ENCODE measurements at places on chromosomes 4 and X.

GRCh38 chr4:91990726-91991125 is 313.0 kb upstream of the GRID2 start:
- DNase-seq = no peak

GRCh38 chr4:36420111-36420679 is 138.8 kb downstream of the DTHD1 start:
- no peak for DNase-seq

DNA sequence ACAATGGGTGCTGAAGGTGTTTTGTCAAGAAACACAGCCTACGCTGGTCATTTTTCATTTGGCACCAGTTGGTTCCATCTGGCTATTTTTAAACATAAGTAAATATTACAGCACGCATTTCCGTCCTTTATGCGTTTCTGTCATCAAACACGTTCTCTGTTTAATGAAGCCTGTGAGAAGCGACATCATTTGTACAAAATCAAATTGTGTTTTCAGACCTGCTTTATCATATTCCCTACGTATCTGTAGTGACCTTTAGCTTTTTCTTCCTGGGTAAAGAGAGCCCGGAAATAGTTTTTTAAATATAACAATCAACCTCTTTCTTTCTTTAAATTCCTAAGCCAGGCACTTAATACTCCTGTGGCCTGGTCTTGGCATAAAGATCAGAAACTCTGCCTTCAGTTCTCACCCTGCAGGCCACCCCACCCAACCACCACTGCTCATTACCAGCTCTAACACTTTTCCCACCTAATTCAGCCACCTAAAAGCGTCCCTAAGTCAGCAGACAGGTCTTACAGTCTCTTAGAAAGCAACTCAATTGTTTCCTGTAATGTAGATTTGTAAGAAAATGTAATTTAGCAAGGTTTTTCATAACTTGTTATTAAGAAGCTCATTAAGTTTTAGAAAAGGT is 30.4 kb downstream of the ACSL1 start:
- DNase-seq = no peak

GRCh38 chr4:102477657-102478056 is 23.5 kb upstream of the NFKB1 start:
- no peak for DNase-seq

- DNase-seq = no peak
Measured at GRCh38 chr4:14168919-14169318, 541.4 kb upstream of the BOD1L1 start.

GRCh38 chr4:2411786-2412510 is 6.5 kb downstream of the ZFYVE28 start:
- DNase-seq = no peak

- no peak for DNase-seq
Measured at GRCh38 chr4:175954685-175955084, 111.0 kb upstream of the WDR17 start.

GRCh38 chr4:155959417-155959816 is 5.8 kb upstream of the CTSO start:
- DNase-seq = no peak

- no peak for DNase-seq
Measured at GRCh38 chrX:68079961-68080360, 353.3 kb downstream of the OPHN1 start.

All from cortex of kidney (tissue), 1 donor.